Gastroesophageal sphincter (tissue), 4 donors: ENCODE measurements at places on chromosomes 11 and 22. TPM values are rescaled to one million over a fixed set of nuclear protein-coding genes. Genes with fewer than 3 reads are reported as not detected.

- no peak for ATAC-seq
These were observed 31.1 kb upstream of the PDGFB start for GRCh38 chr22:39275814-39276439.

- ATAC-seq: no peak
These were observed 21.0 kb downstream of the TNRC6B start for GRCh38 chr22:40198733-40199132.

DNA sequence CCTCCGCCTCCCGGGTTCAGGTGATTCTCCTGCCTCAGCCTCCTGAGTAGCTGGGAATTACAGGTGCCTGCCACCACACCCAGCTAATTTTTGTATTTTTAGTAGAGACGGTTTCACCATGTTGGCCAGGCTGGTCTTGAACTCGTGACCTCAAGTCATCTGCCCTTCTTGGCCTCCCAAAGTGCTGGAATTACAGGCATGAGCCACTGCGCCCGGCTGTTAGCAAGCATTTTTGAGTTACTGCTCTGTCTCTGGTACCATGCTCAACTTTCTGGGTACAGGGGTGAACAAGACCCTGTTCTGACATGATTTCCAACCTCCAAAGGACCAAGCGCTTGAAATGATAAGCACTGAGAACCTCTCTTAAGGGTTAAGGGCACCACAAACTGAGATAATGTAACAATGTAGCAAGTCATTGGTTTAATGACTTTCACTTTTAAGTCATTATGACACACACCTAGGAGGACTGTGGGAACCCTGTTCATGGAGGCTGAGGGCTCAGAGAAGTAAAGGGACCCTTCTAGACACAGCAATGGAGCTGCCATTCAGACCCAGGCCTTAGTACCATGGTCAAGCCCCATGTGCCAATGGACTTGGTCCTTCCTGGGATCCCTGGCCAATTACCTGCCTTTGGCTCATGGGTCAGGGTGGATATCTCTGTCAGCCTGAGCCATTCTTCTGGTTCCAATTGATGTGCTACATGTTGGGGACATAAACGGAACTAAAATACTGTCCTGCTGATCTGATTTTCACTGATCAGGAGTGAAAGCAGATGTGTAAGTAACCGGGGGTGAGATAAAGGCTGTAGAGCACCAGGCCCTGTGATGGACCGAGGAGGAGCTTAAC is 11.6 kb downstream of the SLC3A2 start:
- no peak for ATAC-seq

DNA sequence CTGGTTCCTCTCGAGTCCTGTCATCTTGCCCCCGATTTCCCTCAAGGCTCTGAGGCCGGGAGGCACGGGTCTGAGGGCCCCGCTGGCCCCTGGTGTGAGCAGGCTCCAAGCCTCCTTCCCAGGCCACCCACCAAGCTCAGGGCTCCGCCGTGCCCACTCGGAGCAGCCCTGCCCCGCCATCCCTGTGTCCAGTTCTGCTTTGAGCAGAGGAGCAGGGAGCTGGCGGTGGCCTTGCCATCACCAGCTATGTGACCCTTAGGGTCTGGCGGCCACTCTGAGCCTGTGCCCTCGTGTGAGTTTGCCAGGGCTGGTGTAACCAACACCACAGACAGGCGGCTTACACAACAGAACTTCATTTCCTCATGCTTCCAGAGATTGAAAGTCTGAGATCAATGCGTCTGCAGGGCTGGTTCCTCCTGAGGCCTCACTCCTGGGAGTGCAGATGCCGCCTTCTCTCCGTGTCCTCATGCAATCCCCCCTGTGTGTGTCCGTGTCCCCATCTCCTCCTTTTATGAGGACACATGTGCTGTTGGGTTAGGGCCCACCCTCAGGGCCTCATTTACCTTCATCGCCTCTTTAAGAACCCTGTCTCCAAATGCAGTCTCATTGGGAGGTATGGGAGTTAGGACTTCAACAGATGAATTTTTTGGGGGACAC is 36.5 kb upstream of the CELSR1 start:
- ATAC-seq: no peak

The SORL1 gene
- 12.6 TPM for total RNA-seq

GRCh38 chr11:1270476-1270875 is 39.0 kb downstream of the TOLLIP start:
- no peak for ATAC-seq

- ATAC-seq: no peak
These were observed 119.3 kb upstream of the OR9Q1 start for GRCh38 chr11:57904376-57904775.

The GNB1L gene
- total RNA-seq: 6.8 TPM

GRCh38 chr22:27842201-27842600 is 40.6 kb upstream of the MN1 start:
- no peak for ATAC-seq
